ENCODE measurements at places on chromosomes 11 and 22.
A peak's percentile ranks its signal among the peaks of the same experiment; 100 is the strongest.

DNA sequence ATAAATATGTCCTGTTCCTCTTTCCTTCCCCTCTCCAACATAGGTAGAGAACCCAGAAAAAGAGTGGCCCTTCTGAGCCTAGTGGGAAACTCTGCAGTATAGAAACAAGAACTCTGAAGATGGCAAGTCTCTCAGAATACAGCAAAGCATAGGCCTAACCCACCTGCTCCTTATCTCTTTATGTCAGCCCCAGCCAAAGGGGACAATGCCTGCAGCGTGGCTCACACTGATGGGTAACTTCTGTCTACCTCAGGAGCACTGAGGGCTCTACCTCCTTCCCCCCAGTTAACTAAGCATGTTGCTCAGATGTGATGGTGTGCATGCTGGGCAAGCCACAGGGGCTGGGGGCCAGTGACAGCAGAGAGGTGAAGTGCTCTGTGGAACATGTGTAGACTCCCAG lies 4.9 kb upstream of the NRIP3 start:
- no peak for DNase-seq

DNA sequence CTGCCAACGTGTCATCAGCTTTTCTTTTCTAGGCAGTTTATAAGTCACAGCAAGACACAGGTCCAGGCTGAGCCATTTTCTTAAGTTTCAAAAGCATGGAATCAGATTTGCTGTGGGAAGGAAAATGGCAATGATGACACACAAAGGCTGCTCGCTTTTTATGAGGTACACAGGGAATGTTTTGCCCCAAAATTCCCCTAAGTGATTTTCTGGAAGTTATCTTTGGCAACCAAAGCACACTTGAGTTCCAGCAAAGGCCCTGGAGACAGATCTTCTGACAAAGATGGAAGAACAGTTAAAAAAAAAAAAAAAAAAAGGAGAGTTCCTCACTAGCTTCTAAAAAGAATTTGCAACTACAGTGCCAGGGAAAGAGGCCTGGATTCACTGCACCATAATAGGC lies 260.8 kb downstream of the LARGE1 start:
- DNase-seq, result no peak

DNA sequence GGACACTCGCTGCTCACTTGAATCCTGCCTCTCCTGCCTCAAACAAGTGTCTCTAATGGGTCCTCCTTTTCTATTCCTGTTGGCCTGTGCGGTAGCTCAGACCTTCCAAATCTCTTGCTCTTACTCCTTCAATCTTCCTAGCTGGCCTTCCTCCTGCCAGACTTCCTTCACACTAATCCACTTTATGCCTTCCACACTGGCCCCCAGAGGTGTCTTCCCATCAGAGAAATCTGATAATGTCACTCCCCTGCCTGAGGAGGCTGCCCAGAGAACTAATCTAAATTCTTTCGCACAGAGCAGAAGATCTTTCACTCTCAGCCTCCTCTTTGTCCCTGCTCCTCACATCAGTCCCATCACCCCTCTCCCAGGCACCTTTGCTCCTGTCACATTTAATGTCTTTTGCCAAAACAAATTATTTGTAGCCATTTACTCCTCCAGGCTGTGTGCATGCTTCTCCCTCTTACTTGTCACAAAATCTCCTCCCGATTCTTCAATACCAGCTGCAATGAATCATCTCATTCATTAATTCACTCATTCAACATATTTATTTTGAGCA lies 175.7 kb downstream of the MAML2 start:
- DNase-seq, result no peak

DNA sequence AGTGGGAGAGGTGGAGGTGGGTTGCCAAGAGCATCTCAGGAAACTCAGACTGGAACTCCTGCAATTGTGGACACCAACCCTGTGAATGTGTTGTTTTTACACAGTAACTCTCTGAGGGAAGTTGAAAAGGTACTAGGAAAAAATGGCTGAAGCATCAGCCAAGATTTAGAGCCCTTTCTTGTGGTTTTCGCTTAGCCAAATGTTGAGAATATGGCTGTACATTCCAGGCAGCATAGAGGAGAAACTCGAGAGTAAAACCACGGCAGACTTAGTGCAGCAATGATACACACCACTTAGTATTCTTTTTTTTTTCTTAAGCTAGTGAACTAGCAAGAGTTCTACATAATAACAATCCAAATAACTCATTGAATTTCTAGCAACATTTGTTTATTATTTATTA lies 309.7 kb upstream of the MTNR1B start:
- DNase-seq, result peak; percentile 39

DNA sequence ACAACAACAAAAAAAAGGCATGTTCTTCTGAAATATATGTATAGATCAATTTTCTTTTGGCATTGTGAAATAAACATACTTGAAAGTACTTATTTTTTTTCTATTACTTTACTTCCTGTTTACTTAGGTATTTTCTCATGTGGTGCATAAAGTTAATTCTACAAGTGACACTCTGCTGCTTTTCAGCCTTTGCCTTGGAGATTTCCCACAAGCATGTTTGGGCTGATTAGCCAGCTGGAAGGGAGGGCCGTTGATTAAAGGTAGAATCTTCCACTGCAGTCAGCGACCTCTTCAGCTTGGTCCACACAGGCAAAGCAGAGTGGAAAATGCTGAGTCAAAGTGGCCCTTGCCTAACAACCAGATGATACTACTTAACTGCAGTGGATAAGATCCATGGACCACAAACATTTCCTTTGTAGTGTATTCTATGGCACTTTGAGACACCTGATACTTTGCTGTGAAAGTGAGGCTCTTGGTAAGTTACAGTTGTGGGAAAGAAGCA lies 176.0 kb downstream of the ARHGAP42 start:
- no peak for DNase-seq

DNA sequence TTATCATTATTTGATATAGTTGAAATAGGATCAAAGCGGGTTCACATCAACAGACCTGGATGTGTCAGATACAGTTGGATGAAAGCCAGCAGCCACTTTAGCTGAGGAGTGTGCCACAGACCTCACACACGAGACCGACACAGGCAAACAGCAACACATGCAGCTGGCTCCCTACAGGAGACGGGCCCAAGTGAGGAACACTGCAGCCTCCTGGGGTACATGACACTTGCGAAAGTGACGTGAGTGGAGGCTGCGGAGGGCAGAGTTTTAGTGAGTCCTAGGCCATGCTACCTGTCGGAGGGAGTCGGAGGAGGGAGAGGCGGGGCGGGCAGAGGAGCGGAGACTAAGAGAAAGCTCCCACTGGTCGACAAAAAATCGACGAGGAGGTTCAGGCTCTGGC lies 100.9 kb upstream of the BID start:
- DNase-seq, result no peak

DNA sequence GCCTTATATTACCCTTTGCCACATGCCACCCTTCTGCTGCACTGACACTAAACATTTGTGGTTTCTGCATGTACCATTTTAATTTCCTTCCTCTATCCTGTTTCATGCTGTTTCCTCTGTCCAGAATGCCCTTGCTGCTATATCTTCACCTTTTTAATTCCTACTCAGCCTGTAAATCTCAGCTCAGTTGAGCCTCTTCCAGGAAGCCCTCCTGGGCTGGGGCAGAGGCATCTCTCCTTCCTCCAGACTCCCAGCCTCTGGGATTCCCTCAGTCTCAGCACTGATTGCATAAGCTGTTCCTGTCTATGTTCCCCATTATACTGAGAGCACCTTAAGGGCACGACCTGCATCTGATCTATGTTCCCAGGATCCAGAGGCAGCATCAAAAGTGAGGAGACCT lies 98.7 kb downstream of the RNF169 start:
- DNase-seq, result no peak

DNA sequence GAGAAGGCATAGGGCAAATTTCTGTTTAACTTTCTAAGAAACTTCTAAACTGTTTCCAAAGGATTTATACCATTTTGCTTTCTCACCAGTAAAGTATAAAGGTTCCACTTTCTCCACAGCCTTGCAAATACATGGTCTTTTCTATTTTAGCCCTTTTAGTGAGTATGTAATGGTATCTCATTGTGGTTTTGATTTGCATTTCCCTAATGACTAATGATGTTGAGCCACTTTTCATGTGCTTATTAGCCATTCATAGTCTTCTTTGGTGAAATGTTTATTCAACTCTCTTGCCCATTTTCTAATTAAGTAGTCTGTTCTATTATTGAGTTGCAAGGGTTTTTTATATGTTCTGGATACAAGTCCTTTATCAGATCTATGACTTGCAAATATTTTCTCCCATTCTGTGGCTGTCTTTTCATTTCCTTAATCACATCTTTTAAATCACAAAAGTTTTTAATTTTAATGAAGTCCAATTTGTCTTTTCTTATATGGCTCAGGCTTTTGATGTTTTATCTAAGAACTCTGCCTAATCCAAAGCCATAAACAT lies 83.8 kb upstream of the KCNQ1OT1 start:
- DNase-seq, result no peak

GRCh38 chr11:2136952-2137201 lies 2.3 kb downstream of the IGF2 start:
- DNase-seq, result no peak

GRCh38 chr22:31451709-31452571 lies 37.7 kb downstream of the EIF4ENIF1 start:
- DNase-seq, result no peak

DNA sequence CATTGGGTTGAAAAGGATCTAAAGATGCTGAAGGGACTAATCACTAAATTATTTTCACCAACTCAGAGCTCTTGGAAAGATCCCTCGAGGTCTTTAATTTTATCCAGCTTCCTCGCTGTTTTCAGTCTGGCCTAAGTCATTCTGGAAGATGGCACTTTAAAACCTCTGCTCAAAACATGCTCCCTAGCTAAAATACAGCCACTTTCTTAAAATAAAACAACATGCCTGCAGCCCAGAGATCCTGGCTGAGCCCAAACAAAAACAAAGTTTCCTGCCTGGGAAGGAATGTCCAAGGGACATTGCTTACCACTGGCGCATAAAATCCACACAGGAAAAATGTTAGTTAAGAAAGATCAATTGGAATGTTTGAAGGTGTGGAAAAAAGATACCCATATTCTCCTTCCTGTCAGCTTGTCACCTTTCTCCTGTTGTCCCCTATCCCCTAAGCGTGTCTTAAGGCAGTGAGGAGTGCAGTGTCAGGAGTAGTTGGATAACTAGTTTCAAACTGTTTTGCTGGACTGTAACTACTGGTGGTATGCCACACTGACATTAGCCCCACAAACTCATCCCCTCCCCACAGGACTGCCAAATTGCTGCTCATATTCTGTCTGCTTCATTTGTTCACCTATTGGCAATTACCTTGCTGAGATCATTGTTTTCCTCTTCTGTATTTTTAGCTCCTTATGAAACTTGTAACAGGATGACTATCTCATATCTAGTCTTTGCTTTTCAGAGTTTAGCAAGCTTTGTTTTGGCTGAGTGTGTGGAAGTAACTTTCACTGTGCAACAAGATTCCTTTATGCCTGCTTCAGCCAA lies 108.3 kb upstream of the SESN3 start:
- no peak for DNase-seq

- no peak for DNase-seq
Measured at GRCh38 chr22:46577368-46578249, 40.2 kb upstream of the CELSR1 start.

GRCh38 chr22:50080077-50080465 lies 5.2 kb downstream of the MLC1 start:
- DNase-seq, result no peak

- DNase-seq, result no peak
Measured at GRCh38 chr11:43693731-43694130, 13.2 kb downstream of the HSD17B12 start.

DNA sequence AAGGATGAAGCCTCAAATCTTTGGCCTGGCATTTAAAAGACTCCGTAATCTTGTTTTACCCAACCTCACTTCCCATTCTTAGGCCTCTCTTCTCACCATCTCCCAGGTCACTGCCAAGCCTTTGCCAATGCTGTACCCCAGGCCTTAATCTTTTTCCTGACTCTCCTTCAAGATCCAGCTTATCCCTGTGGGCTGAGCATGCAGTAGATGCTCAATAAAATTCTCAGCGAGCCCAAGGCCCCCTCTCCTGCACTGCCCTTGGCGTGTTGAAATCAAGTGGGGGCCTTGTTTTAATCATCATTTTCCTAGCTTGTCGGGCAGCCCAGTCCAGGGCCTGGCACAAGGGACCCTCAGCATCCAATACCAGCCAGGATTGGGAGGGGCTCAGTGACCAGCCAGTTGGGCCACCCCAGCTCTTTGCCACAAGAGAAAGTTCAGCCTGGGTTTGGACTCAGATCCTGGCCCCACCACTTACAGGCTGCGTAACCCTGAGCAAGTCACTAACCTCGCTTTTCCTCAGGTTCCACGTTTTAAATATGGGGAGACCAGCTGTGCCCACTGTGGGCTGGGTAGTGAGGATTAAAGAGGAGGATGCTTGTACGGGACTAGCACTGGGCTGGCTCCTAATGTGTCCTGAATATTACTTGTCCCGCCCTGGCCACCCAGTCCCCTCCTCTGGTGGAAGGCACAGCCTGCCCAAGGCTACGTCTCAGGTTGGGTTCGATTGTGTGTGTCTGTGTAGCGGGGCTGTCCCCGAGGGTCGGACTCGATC lies 943 bp upstream of the YWHAH start:
- no peak for DNase-seq

DNA sequence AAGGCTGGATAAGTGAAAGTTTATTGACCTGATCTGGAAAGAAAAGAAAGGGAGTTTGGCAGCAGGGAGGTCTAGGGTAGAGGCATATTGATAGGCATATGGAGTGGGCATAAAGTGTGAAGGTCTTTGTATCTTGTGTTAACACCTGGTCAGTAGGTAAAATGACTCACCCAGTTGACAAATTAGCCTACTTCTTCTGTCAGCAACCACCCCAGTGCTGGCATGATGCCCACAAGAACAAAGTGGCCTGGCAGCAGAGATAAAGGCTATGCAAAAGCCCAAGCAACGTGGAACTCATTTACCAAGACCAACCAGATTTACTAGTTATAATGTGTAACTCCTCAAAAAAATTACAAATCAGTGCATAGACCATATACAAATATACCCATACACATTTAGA lies 4.9 kb downstream of the OR10A3 start:
- DNase-seq, result no peak

Data from DND-41 (cell line).